Activated T-cell treated with anti-CD3 and anti-CD28 coated beads, Interleukin-2, amount 50 U/mL, for 72 hours (primary cell): ENCODE measurements at places on chromosomes 2 and 18. TPM values are rescaled to one million over a fixed set of nuclear protein-coding genes. Genes with fewer than 3 reads are reported as not detected.

TACR1 gene
- not detected for total RNA-seq

CRYBA2 gene
- total RNA-seq = not detected

- DNase-seq = peak; percentile 61
These were observed 115.1 kb downstream of the DTNB start for GRCh38 chr2:25558262-25558661.

DNA sequence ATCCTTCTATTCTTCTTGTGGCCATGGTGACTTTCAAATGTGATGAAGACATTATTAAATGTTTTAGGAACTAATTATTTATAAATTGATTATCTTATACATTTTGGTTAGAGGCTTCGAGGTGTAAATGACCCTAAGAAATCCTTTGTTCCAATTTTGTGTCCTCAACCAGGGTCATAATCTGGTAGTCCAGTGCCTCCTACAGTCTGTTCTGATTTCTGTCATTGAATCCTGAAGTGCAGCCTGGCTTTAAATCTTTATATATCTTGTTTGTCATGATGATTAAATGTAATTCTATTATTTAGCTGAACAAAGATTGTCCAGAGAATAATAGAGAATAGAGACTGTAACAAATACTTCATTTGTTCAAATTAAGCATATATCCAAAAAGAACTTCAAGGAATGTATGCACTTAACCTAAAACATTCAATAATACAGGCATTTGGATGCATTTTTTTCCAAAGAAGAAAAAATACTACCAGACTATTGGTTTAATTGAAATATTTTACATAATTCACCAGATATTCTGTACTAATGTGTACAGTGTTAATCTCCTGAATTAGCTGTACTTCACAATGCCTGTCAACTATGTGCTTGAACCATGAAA lies 89.8 kb downstream of the PRPF40A start:
- no peak for DNase-seq
